ENCODE measurements at places on chromosomes 2 and 18. TPM values are rescaled to one million over a fixed set of nuclear protein-coding genes. Genes with fewer than 3 reads are reported as not detected.

Gene HES6
- 3.6 TPM for total RNA-seq

Gene TMEM247
- not detected for total RNA-seq

Gene STK36
- 32.1 TPM for total RNA-seq

Gene CLHC1
- 7.2 TPM for total RNA-seq

Gene EFR3B
- 0.51 TPM for total RNA-seq

Gene EN1
- under 0.01 TPM for total RNA-seq

Gene UGT1A1
- total RNA-seq: not detected
